ENCODE measurements at places on chromosomes 7 and 10. TPM values are rescaled to one million over a fixed set of nuclear protein-coding genes. Genes with fewer than 3 reads are reported as not detected.

BICC1 gene
- total RNA-seq = 0.16 TPM

GJD4 gene
- total RNA-seq = not detected

SLC37A3 gene
- total RNA-seq = 29.8 TPM

GIMAP4 gene
- 293 TPM for total RNA-seq

FAM25G gene
- not detected for total RNA-seq

NYAP1 gene
- total RNA-seq = 2.6 TPM

Measured in bladder microvascular endothelial cell (primary cell).